NCI-H1694 (cell line): ENCODE measurements at places on chromosomes 1 and 21.

- no peak for DNase-seq
Observed at GRCh38 chr1:201084295-201084694, 27.9 kb downstream of the CACNA1S start.

GRCh38 chr1:17263936-17264335 is 15.0 kb downstream of the PADI3 start:
- DNase-seq = no peak

DNA sequence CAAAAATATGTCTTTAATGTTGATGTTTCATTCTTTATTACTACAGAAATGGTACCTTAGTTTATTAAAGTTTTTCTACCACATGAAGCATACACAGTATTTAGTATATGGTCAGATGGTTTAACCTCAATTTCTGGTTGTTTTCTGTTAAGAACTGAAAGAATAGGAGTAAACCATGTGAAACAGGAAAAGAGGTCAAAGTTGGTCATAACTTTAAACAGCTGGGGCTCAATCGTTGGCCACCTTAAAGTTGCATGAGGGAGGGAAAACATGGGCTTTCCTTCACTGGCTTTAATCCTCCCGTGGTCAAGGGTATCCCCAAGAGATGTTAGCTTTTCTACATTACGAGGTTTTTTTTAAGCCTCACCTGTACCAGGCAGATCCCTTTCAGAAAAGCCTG is 483.3 kb upstream of the ADAMTS5 start:
- DNase-seq = no peak

- DNase-seq = no peak
Observed at GRCh38 chr1:225349826-225350225, 78.0 kb downstream of the LBR start.

GRCh38 chr1:226650236-226650841 is 88.7 kb downstream of the ITPKB start:
- no peak for DNase-seq

- DNase-seq = peak; percentile 87
Observed at GRCh38 chr21:25735646-25736597, 1.1 kb downstream of the GABPA start.

DNA sequence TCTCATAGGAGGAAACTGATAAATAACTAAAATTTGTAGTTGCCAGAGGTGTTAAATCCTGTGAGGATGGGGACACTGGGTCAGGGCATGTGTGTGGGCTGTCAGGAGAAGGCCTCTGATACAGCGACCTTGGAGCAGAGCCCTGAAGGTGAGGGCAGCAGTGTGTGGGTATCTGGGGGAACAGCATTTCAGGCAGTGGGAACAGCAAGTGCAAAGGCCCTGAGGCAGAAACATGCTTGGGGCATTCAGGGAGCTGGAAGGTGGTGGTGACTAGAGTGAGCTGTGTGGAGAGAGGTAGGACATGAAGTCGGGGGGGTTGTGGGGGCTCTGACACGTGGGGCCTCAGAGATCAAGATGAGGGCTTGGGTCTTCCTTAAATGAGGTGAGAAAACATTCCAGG is 30.7 kb downstream of the ARHGEF10L start:
- no peak for DNase-seq

GRCh38 chr1:181033799-181034451 is at the start of gene MR1:
Gene MR1 (plus strand): TSS chr1:181033983. CDS start chr1:181034008, 25 bp downstream.
- peak; percentile 37 for DNase-seq

DNA sequence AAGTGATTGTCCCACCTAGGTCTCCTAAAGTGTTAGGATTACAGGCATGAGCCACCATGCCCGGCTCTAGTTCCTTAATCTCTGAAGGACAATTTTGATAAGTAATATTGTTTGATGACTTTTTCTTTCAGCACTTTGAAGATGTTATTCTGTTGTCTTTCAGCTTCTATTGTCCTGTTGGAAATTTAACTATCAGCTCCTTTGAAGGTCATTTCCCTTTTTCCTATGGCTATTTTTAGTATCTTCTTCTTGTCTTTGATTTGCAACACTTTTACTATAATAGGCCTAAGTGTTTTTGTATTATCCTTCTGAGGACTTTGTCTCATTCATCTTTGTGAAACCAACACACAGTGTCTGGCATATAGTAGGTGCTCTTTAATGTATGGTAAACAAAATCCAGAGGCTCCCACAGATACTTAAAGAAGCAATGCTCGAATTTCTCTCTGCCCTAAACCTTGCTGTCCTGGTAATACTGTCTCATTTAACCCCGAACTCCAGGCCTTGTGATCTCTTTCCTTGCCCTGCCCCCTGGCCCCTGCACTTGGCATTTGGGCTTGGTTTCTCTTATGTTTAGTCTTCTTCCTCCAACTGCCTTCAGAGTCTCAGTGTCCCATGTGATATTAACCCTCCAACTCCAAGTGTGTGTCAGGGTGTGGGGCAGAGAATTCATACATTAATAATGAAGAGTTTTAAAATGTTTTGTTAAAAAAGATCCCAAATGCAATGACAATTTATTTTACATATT is 19.0 kb upstream of the AGO1 start:
- no peak for DNase-seq

DNA sequence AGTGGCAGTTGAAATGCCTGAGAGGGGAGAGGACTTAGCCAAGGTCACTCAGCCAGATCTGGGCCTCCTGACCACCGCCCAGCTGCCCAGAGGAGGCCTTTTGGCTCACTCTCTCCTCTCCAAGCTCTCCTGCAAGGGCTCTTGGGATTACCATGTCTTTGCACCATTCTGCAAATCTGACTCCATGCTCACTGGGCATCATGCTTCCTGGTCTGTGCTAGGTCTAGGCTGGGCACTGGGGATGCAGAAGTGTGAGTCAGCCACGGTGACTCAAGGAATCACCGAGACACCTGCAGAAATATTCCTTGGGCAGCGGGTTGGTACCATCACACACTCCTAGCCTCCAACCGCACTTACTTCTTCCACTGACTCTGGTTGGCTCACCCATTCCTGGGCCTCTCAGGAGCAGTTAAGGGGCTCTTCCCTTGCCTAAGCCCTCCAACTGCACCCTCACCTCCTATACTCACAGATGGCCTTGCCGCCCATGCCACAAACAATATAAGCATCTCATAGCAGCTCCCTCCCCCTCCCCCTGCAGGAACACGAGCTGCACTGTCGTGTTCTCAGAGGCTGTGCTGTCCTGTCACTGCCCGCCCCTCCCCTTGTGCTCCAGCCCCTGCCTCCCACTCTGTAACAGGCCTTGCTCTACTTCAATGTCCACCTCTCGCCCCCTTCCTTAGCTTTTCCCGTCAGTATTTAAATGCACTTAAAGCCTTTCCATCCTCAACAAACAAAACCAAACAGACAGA is 34.8 kb downstream of the CDCP2 start:
- DNase-seq = no peak

GRCh38 chr1:32246888-32247273 is at the start of gene FAM167B:
Gene FAM167B (plus strand): TSS chr1:32247222. CDS start chr1:32247422, 200 bp downstream.
- DNase-seq = no peak

DNA sequence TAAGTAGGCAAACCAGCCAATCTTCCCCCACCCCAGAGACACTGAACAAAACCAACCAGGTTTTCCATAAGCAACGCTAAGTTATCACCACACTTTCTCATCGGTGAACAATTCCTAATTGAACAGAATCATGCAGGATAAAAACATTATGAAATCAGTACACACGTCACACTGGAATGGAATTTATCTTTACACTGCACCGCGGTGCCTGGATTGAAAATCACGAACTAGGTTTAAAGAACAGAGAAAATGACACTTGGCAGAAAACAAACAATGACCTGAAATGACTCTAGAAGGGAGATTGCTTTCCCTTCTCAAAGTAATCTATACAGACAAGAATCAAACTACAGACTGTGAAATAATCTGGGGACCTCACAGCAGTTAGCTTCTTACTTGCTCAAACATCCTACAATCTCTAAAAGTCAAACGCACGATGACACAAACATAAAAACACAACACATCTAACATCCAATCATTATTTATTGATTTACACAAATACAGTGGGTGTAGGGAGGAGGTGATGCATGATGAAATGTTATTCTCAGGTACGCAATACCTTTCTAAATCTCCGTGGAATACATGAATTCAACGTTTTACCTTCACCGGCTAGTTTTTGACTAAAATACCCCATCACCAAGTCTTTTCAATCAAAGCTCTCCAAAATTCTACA is 1.9 kb downstream of the EIF4G3 start:
- no peak for DNase-seq

- DNase-seq = no peak
Observed at GRCh38 chr1:110215621-110216515, 5.8 kb downstream of the KCNC4 start.

- DNase-seq = no peak
Observed at GRCh38 chr1:23224739-23225648, 7.7 kb upstream of the HTR1D start.

- no peak for DNase-seq
Observed at GRCh38 chr1:24348196-24348595, 29.0 kb downstream of the GRHL3 start.

- DNase-seq = no peak
Observed at GRCh38 chr1:234397732-234398131, 24.5 kb downstream of the COA6 start.

GRCh38 chr1:106889059-106889458 is 167.4 kb upstream of the PRMT6 start:
- no peak for DNase-seq

GRCh38 chr1:156751451-156751756 is at the start of gene HDGF:
Gene HDGF (minus strand): TSS chr1:156751675. CDS start chr1:156751429, 246 bp downstream.
- no peak for DNase-seq
